ENCODE measurements at places on chromosomes 4 and X.
A peak's percentile ranks its signal among the peaks of the same experiment; 100 is the strongest.

DNA sequence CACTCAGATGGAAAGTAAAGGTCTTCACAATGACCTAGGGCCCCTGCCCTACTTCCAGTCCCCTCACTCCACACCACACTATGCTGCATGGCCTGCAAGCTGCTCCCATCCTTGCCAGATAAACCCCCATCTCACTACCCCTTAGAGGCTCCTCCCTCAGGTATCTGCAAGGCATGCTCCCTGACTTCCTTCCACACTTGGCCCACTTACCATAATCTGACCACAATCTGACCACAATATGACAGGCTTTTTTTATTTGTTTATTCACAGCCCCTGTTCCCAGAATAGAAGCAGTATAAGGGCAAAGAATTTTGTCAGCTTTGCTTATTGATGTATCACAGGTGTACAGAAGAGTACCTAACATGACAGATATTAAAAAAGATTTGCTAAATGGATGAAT lies 124.7 kb downstream of the CAMK2D start:
- DNase-seq = no peak

- no peak for DNase-seq
Observed at GRCh38 chrX:150879855-150880807, 18.3 kb downstream of the CD99L2 start.

DNA sequence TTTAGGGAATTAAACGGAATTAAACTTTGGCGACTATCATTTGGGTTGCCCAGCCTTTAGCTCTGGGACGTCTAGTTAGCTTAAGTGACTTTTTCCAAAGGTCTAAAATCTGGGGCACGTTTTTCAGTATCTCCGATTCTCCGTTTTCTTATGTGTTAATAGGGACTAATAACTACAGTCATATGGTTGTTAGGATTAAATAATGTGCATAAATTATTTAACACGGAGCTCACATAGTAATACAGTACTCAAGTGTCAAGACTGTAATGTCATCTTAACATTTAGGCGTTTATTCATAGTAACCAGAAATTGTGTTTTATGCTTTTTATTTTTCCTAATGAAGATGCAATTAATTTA lies 466 bp upstream of the CCNA2 start:
- no peak for DNase-seq

DNA sequence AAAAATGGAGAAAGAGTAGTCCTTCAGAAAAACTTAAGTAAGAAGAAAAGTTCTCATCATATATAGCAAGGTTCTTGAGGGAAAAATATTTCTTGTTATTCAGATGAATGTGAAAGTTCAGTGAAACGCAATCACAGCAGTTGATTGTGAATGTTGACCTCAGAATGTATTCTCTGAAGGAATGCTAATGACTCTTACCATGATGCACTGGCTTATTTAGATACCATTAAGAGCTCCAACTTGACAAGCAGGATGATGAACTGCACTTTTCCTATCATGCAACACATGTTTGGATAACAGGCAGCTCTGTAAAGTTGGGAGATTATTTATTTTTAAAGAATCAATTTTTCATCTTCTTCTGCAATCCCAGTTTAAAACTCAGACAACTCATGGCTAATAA lies 115.5 kb upstream of the MYOZ2 start:
- no peak for DNase-seq

DNA sequence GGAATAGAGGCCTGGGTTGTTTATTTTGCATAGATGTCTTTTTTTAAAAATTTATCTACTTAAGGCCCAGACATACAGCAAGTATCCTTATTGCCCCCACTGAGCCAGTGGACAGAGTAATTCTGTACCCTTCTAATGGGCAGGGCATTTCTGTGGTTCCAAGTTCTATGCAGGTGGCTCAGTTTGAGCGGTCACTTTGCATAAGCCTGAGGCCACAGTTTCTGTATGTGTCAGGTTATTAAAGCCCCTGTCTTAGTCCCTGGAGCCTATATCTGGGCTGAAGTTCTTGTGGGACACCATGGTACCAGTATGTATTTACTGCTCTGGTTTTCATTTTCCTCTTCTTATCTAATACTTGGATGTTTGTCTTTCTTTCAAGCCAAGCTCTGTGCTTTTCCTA lies 168.8 kb downstream of the MID1IP1 start:
- DNase-seq = no peak

- DNase-seq = no peak
Observed at GRCh38 chr4:72525938-72526337, 43.1 kb downstream of the ADAMTS3 start.

GRCh38 chr4:110503270-110504083 lies 27.5 kb downstream of the ENPEP start:
- DNase-seq = no peak

- DNase-seq = no peak
Observed at GRCh38 chr4:161343569-161343950, 820.2 kb downstream of the FSTL5 start.

GRCh38 chr4:90572996-90573395 lies 445.8 kb downstream of the CCSER1 start:
- no peak for DNase-seq

DNA sequence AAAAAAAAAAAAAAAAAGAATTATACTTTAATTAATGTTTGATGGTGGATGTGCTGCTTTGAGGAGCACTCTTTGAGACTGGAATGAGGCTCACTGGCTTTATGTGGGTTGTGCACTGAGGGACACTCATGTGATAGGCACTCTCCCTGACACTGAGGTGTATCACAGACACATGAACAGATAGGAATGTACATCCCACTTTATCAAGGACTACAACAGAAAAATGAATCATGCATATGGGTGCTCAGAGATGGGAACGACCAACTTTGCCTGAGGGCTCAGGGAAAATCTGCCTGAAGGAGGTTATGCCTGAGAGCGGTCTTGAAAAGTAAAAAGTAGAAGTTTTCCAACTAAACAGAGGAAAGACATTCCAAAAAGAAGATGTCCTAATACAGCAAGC lies 97.7 kb upstream of the RBPJ start:
- DNase-seq = no peak

GRCh38 chr4:69910016-69910782 lies 20.7 kb upstream of the CSN1S1 start:
- DNase-seq = no peak

GRCh38 chr4:78971776-78972175 lies 32.5 kb upstream of the PAQR3 start:
- DNase-seq = no peak

- no peak for DNase-seq
Observed at GRCh38 chrX:78769946-78770345, 22.4 kb downstream of the LPAR4 start.

GRCh38 chrX:40845331-40845911 lies 110.1 kb upstream of the MED14 start:
- DNase-seq = peak; percentile 21

DNA sequence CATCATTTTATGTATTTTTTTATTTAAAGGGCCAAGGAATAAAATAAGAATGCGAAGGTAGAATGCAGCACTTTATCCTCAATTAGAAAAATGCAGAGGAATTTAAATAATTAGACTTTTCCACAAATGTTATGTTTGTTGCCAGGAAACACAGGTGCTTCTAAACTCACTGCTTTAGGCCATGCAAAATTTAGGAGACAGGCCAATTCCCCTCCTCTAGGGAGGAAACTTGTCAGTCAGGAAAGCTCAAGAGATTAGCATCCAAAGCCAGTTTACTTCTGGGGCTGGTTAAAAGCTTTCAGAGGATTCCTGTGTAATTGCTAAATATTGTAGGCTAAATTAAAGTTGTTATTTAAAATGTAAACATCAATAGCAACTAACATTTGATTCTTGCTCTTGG lies 124.5 kb downstream of the DMD start:
- no peak for DNase-seq

- DNase-seq = no peak
Observed at GRCh38 chr4:16037901-16038300, 45.9 kb downstream of the PROM1 start.

- DNase-seq = no peak
Observed at GRCh38 chr4:100517864-100518341, at the start of gene EMCN. TSS of gene EMCN (minus strand) at chr4:100518022. CDS start at chr4:100517914, 108 bp downstream.

DNA sequence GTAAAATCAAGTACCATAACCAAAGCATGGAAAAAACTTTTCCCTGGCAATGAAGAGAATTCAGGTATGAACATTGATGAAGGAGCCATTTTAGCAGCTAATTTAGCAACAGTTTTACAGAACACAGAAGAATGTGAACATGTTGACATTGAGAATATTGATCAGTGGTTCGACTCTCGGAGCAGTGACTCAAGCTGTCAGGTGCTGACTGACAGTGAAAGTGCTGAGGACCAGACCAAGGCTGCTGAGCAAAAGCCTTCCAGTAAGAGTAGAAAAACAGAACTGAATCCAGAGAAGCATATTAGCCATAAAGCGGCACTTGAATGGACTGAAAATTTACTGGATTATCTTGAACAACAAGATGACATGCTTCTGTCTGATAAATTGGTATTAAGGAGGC lies 2.8 kb downstream of the TIGD2 start:
- DNase-seq = no peak

DNA sequence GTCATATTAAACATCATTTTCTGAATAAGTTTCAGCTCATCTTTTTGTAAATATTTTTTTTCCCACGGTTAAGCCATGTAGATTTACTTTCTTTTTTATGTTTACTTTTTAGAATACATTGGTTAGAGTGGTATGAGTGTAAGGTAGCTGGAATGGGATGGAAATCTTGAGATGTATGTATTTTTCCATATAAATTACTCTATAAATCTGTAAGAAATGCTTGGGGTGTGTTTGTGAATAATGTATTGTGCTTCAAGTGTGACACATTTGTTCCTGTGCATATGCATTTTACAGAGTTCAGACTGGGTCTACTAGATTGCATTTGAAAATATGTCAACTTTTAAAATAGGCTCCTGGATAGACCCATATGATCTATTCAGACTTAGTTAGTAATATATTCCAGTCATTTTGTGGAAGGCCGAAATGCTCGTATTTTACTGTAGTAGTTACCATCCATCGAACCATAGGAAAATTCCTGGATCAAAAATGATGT lies 756.8 kb downstream of the RAPGEF2 start:
- DNase-seq = no peak

- no peak for DNase-seq
Observed at GRCh38 chrX:150856101-150856500, 42.4 kb downstream of the CD99L2 start.

GRCh38 chrX:57227691-57228090 lies 58.8 kb upstream of the FAAH2 start:
- DNase-seq = peak; percentile 5

- no peak for DNase-seq
Observed at GRCh38 chr4:58360354-58361133, 1250.4 kb upstream of the IGFBP7 start.

DNA sequence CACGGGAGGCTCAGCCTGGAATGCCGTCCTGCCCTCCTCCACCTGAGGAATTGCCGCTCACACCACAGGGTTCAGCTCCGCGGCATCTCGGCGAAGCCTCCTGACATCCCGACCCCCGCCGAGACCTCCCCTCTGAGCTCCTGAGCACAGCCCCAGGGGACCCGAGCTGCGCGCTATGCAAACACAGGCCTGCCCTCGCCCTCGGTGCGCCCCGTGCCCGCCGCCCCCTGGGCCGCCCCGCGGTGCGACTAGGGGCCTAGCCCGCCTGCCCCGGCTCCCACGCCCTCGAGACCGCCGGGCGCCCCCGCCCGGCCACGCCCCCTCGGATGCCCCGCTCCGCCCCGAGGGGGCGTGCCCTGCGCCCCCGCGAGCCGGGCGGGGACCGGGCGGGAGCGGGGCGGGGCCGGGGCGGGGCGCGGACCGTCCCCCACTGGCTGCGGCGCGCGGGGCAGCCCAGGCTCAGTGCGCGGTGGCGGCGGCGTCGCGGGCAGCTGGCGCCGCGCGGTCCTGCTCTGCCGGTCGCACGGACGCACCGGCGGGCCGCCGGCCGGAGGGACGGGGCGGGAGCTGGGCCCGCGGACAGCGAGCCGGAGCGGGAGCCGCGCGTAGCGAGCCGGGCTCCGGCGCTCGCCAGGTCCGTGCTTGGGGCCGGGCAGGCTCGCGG lies at the start of gene FGFR3:
FGFR3 (plus strand) TSS at position 462 of the 664 bp plus-strand sequence. CDS start 642 bp downstream, outside the sequence.
- peak; percentile 25 for DNase-seq

DNA sequence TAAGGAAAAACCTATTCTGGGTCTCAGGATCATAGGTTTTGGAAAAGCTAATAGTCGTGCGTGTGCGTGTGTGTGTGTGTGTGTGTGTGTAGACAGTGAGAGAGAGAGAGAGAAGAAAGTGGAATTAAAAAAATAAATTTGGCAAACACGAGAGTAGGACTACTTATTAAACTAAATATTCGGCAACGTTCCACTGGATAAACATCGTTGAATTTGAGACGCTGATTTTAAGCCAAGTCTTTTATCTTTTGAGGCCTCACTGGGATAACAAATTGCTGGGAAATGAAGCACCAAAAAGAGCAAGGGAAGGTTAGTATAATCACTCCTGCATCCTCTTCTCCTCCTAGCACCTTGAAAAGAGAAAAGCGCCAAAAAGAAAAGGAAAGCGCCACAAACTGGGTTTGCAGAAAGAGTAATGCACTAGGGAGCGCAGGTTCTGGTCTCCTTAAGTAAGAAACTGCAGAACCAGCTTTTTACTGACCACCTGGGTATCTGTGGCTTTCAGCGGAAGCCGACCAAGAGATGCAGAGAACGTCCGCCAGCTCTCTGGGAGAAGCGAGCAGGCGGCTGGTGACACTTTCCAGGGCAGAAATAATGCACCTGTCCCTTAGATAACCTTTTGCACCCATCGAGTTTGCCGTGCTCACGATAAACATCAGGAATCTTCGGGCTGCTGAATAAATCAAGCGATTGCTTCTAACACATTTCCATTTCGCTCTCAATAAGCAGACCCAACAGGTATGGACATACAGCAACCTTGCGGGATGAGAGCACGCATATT lies 3.4 kb downstream of the ATOH1 start:
- DNase-seq = no peak

DNA sequence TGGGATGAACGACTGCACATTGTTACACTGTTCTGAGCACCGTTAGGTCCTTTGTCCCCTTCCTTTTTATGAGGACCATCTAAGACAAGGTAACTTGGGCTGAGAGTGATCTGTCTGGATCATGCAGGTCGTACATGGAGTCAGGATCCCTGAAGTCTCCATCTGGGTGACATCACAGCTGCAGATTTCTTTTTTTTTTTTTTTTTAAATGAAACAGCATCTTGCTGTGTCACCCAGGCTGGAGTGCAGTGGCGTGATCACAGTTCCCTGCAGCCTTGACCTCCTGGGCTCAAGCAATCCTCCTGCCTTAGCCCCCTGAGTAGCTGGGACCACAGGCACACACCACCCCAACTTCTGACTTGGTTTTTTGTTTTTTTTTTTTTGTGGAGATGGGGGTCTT lies 16.5 kb downstream of the SHROOM2 start:
- DNase-seq = no peak

GRCh38 chr4:34176609-34177008 lies 2067.7 kb downstream of the ARAP2 start:
- DNase-seq = no peak

- no peak for DNase-seq
Observed at GRCh38 chrX:66021765-66022631, 17.9 kb downstream of the VSIG4 start.

DNA sequence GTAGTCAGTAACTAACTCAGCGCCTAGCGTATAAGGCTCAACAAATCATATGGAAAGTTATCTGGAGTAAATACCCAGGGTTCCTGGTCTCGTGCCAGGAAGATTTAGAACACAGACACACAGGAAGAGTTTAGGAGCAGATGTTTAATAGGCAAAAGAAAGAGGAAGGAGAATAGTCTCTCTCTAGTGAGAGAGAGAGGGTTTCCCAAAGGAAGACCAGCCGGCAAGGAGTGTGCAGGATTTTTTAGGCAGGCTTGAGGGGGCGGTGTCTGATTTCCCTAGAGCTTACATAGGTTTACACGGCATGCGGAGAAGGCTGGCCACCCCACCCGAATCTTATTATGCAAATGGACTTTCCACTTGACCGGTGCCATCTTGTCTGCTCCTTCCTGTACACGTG lies 284.0 kb upstream of the FRG1 start:
- no peak for DNase-seq

- DNase-seq = no peak
Observed at GRCh38 chrX:41335198-41335957, 1.4 kb downstream of the DDX3X start.

Measured in Caki2 (cell line).